ENCODE measurements at places on chromosomes 6 and 20.

DNA sequence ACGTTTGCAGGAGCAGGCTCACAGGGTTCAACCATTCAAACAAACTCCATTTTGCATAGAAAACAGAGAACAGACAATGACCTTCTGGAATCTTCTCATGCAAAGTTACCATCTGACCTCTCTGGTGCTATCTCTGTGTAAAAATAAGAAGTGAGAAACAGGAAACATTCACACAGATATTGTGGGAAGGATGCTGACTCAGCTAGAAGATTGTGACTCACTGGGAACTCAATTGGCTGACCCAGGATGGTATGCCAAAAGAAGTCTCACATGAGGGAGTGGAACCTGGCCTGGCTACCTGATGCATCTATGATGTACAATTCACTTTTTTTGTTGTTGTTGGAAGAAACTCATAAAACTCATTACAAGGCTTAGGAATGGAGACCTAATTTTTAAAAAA is 61.1 kb upstream of the TBX18 start:
- no peak for DNase-seq

- no peak for DNase-seq
These were observed 151.8 kb downstream of the ARID1B start for GRCh38 chr6:156928972-156929371.

DNA sequence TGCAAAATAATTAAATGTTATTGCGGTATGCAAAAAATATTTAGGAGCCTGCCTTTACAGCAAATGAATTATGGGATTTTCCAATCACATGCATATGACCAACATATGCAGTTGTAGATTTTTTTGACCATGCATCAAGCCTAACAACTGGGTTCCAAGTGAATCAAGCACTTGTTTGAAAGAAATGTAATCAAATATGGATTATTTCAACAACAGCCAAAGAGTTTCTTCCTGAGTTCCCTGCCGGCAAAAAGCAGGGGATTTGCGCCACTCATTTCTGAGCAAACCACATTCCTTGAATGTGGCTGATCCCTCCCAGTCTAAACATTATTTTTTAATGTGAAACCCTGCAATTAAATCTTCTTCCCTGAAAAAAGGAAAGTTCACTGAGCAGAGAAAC is 100.1 kb upstream of the ADTRP start:
- no peak for DNase-seq

DNA sequence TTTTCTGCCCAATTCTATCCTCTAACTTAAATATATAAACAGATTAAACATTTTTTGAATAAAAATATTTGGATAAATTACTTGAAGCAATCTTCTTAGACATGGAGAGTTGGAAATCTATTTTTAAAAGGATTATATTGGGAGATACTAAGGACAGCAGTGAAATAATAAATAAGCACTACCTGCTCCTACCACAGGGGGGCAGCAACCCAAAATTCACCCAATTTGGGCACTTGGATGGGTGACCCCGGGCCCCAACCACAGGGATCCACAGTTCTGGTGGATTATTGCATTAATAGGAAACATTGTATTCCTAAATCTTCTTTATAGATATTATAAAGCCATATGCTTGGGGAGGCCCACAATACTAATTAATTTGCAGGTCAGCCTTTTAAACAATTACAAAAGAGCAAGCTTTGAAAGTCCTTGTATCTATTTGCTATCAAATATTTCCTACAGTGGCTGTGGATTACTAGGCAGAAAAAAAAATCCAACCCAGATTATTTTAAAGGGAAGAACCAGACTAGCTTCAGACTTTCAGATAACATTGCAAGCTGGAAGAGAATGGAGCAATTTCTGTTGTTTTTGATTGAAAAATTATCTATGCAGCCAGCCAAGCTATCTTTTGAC is 66.4 kb upstream of the PDE10A start:
- peak; percentile 59 for DNase-seq

DNA sequence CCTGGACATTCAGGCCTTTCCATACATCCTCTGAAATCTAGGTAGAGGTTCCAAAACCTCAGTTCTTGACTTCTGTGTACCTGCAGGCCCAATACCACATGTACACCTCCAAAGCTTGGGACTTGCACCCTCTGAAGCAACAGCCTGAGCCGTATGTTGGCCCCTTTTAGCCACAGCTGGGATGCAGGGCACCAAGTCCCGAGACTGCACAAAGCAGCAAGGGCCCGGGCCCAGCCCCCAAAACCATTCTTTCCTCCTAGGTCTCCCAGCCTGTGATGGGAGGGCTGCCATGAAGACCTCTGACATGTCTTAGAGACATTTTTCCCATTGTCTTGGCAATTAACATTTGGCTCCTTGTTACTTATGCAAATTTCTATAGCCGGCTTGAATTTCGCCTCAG is 107.4 kb upstream of the FRMD1 start:
- DNase-seq, result no peak

GRCh38 chr6:113161018-113161315 is 696.2 kb upstream of the MARCKS start:
- DNase-seq, result no peak

GRCh38 chr6:168913866-168914469 is 339.7 kb downstream of the THBS2 start:
- no peak for DNase-seq

DNA sequence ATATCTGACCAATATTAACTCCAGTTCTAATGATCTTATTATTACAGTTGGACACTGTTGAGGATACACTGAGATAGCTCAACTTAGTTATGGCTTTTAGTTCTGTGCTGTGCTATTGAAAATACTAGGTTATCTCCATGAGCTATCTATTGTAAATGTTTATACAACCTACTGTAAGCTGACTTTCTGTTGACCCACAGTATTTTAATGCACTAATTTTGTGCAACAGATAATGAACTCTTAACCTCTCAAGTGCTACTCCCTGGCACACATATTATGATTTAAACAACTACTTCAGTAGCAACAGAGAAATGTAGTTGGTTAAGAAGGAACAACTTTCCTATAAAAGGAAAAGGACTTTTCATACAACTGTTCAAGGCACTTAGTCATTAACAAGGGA is 5.2 kb upstream of the MMS22L start:
- DNase-seq, result no peak

- no peak for DNase-seq
These were observed 196.7 kb upstream of the KCNQ5 start for GRCh38 chr6:72425003-72425681.

DNA sequence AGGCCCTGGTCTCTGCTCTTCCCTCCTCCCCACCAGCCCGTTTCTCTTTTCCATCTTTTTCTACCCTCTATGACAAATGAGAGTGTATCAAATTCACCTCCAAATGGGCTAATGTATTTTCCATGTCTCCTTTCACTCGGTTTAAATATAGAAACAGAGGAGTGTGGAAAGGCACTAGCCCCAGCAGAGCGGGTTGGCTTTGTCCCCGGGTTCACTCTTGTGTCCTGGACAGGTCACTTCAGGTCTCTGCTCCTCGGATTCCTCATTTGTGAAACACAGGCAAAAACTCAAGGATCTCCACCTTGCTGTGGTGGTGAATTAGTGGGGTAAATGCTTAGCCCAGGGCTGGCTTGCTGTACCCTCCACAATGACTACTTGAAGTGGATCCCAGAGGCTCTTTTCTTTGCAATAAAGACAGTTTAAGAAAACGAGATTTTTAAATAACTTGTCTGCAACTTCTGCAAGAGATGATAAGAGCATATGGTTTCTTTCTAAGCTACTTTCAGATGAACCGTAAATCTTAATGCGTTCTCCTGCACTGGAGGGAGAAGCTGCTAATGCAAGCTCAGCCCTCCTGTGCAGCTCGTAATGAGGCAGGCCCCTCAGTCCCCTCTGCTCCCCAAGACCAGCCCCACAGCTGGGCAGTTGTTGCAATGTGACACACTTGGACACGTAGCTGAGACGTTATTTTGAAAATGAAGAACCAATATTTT is 292.9 kb downstream of the THBS2 start:
- DNase-seq, result no peak

DNA sequence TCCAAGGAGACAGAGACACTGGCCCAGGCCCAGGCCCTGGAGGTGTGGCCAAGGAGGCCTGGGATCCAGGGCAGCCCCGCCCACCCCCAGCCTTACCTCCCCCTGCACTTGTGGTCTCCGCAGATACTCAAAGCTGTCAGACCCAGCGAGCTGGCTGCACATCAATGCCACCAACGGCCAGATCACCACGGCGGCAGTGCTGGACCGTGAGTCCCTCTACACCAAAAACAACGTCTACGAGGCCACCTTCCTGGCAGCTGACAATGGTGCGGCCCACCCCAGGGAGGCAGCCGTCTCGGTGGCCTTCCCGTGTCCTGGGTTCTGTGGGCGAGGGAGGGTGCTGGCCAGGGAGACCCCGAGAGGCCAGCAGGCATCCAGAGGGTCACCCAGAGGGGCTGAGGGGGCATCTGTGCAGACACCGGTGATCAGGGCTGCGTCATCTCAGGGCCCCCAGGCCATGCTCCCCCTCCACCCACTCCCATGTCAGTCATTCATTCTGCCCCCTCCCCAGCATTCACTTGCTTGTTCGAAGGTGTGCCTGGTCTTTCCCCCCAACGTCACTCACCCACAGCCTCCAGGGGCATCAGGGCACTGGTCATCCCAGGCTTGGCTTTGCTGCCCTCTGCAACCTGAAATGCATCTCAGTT is 141.3 kb downstream of the TAF4 start:
- no peak for DNase-seq

DNA sequence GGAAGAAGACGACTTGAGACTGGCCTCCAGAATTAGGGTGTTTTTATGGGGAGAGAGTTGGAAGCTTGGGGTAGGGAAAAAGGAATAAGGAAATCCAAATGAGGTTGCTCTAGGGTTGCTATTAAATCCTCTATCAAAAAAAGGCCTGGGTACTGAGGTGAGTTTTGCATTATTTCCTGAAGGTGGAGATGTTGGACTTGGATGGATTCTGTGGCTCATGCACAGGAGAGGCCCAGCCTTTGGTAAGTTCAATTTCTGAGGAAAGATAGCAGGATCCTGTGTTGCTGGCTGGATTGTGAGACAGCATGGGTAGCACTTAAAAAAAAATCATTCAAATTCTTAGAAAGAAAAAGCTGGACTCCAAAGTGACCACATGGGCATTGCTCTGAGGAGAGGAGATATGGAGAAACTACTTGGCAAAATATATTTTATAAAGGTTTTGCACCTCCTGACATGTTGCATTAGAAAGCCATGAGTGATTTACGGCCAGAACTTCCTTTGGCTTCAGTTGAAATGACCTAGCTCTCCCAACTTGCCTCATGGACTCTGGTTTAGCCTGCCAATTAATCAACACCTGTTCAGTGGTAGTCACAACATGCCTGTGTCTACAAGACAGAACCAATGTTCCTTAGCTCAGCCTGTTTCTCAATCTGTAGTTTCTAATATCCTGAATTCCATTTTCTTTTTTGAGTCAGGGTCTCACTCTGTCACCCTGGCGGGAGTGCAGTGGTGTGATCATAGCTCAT is 152.1 kb upstream of the RALGAPA2 start:
- no peak for DNase-seq

GRCh38 chr6:131519670-131520436 is 53.2 kb upstream of the ARG1 start:
- DNase-seq, result peak; percentile 49

DNA sequence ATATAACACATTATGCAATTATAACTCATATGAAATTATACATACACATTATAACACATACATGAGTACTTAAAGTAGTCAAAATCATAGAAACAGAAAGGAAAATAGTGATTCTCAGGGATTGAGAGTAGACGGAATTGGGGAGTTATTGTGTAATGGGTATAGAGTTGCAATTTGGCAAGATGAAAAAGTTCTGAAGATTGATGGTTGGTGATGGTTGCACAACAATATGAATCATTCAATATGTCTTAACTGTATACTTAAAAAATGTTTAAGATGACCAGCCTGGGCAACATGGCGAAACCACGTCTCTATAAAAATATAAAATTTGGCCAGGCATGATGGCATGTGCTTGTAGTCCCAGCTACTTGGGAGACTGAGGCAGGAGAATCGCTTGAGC is 372.7 kb downstream of the CDKAL1 start:
- no peak for DNase-seq

DNA sequence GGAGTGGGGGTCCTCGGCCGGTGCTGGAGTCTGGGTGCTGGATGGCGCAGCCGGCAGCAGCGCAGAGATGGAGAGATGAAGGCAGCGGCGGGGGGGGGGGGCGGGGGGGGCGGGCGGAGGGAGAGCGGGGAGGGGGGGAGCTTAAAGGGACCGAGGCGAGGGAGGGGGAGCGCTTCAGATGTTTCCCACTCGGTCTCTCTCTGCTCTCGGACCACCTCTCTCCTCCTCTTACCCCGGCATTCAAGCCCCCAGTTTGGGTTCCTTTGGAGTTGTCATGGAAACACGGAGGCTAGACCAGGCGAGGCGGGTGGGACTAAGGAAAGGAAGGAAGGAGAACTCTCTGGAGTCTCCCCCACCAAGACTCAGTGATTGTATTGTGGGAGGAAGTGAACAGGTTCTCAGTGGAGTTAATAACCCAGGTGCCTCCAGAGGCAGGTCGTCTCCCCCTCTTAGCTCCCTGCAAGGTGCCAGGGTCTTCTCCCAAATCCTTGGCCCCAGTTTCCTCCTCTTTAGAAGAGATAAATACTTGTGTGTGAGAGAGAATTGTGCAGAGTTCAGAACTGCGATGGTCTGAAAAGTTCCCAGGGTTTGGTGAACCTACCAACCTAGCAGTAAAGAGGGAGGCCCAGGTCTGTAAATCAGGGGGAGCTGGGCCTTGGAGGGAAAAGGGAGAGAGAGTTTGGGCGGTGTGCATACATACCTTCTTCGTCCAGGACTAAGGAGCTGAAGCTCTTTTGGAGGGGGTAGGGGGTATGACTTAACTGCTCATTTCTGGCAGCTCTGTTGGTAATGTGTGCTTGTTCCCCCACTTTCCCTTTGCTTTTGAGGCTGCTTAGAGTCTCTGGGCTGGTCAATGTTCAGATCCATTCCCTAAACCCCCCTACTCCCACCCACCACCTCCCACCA is at the start of gene PRRT1:
TSS of gene PRRT1 (minus strand) at position 77 of the 906 bp plus-strand sequence. CDS start 112 bp downstream, outside the sequence.
- no peak for DNase-seq

- DNase-seq, result no peak
These were observed at the start of gene PDE10A for GRCh38 chr6:165662749-165663376. TSS of gene PDE10A (minus strand) at chr6:165663241. CDS start at chr6:165662811, 430 bp downstream.

Data from erythroblast (primary cell).